Spinal cord (tissue), 10 donors: ENCODE measurements at places on chromosomes 16 and 17. TPM values are rescaled to one million over a fixed set of nuclear protein-coding genes. Genes with fewer than 3 reads are reported as not detected.

GRCh38 chr17:82477934-82478333, 19.4 kb downstream of the NARF start:
- no peak for DNase-seq

CHD3 gene
- 87.0 TPM for total RNA-seq

EME1 gene
- 3.1 TPM for total RNA-seq

ARHGAP23 gene
- total RNA-seq, result 52.6 TPM

DNA sequence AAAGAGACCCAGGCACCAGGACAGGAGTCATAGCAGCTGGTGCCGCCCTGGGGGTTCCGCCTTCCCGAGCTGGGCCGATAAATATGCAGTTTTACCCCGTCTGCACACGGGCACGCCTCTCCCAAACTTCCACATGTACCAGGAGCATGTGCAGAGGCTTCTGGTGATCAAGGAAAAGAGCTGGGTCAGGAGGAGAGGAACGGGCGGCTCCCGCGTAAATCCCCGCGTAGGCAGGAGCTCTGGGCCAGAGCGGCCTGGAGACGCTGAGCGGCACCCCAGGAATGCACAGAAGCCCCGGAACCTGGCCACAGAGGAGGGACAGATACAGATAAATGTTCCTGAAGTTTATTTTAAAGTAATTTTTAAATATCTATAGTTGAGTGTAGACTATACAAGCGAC, 46.6 kb upstream of the METRNL start:
- DNase-seq, result no peak

DNA sequence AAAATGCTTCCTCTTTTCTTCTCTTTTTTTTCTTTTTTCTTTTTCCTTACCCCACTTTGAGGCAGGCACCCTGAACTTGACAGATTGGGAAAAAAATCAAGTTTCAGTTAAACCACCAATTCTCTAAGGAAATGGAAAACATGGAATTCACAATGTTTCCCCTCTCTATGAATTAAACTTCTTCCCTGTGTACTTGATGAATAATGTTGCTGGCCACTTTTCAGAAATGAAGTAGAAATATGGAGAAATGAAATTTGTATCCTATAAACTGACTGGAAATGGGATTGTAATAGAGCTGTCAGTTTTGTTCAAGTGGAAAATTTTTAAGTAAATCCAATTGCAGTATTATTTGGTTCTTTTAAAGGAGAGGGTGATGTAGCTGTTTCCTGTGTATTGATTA, 129.8 kb downstream of the CLEC16A start:
- no peak for DNase-seq

GRCh38 chr17:81009136-81009535, 17.5 kb downstream of the CHMP6 start:
- no peak for DNase-seq

ABCA6 gene
- total RNA-seq, result 17.9 TPM

GRCh38 chr17:38322156-38322779, 21.5 kb downstream of the GPR179 start:
- no peak for DNase-seq

DNA sequence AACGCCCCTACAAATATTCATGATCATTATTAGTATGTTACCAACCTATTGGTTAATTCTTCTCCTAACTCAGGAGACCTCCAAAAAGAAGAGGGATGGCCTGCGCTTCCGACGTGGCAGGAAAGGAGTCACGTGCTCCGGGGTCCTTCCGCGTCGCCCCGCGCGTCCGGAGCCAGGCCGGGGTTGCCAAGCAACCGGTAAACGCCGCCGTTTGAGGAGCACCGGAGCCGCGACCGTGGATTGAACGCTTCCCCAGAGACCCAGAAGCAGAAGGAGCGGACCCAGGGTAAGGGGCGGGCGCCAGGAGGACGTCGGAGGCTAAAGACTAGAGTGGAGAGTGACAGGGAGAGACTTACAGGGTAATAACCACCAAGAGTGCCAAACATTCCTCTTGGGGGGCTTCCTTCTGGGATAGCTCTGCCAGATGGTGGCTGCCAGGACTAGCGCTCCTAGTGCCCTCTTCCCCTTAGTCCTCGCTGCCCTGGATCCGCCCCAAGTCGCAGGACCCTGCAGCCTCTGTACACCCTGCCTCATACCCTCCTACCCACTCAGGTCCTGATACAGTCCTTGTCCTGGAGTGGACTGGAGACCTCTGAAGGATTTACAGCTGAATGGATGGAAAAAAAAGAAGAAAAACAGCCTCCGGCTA, at the start of gene DNAI2:
DNAI2 (plus strand) TSS at position 175 of the 649 bp plus-strand sequence. CDS start 7,584 bp downstream, outside the sequence.
- no peak for DNase-seq

MYH3 gene
- total RNA-seq, result 4.2 TPM
